AG04450 (cell line): ENCODE measurements at places on chromosomes 2 and 18. TPM values are rescaled to one million over a fixed set of nuclear protein-coding genes. Genes with fewer than 3 reads are reported as not detected.

GRCh38 chr2:207710814-207711740, at the start of gene CCNYL1:
TSS of gene CCNYL1 (plus strand) at chr2:207711640. CDS start at chr2:207711897, 257 bp downstream.
- DNase-seq = peak; percentile 98

DNA sequence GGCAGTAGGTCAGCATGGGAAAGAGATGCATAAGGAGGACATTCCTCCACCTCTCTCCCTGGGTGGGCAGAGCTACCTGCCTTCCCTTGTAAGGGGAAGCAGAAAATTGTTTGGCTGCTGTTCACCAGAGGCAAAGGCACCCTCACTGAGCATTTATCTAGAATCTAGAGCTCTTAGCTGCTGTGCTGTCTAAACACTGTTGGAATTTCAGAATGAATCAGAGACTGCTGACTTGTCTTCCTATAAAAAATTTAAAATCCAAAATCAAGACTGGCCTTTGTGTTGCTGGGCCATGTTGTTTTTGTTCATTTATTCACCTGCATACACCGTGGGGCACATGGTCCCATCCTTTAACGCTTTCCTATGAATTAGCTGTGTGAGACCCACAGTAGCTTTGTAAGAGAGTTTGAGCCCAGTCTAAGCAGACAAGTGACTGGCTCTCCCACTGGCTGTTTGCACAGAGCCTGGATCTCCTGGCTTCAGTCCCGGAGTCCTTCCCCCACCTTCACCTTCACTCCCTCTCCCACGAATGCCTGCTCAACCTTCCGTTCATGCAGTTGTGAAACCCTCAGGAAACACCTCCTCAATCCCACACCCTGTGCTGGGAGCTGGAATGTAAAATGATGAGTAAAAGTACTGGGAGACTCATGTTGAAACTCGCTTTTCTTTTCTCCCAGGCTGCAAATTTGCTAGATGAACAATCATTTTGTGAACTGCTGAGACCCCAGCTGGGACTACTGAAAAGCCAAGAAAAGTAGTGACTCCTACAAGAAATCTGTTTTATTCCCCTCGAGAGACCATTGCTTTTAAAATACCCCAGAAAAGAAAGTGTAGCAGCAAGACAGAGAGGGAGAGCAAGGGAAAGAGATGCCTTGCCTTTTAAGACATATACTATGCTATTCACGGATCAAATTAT, 76.2 kb downstream of the FAM168B start:
- no peak for DNase-seq

DNPEP gene
- polyA plus RNA-seq = 41.5 and 71.2 TPM in 2 replicates

GRCh38 chr2:1598800-1599199, 145.5 kb downstream of the PXDN start:
- no peak for DNase-seq

- DNase-seq = no peak
Measured at GRCh38 chr2:236351966-236352525, 87.8 kb upstream of the ASB18 start.

- DNase-seq = no peak
Measured at GRCh38 chr2:205020673-205021072, 475.4 kb downstream of the PARD3B start.

DNA sequence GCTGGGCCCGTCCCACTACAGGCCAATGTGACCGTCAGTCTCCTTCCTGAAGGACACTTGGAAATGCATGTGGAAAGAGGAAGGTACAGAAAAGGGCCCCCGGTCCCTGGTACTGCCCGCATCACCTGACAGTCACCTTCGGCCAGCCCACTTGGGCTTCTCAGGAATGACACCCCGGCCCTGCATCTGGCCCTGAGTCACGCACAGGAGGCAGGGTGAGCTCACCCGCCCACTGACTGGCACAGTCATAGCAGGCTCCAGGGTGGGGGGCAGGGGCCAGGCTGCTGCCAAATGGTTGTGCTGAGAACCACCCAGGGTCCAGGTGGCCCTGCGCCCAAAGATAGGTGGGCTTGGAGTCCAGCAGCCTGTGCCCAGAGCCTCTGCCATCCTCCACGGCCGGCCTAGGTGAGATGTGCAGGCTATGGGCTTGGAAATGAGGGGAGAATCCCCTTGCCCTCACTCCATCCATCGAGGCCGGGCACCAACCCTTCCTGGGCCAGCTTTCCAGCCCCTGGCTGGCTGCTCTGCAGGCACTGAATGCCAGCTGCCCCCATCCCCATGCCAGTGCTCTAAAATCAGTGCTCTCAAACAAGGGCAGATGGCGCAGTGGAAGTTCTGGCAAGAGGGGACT, 14.1 kb downstream of the EMX1 start:
- DNase-seq = peak; percentile 6

FOXD4L1 gene
- polyA plus RNA-seq = 0.02 TPM in 1 of 2 replicates, not detected in the other

GRCh38 chr18:49613641-49614151, 51.8 kb downstream of the LIPG start:
- no peak for DNase-seq

DNA sequence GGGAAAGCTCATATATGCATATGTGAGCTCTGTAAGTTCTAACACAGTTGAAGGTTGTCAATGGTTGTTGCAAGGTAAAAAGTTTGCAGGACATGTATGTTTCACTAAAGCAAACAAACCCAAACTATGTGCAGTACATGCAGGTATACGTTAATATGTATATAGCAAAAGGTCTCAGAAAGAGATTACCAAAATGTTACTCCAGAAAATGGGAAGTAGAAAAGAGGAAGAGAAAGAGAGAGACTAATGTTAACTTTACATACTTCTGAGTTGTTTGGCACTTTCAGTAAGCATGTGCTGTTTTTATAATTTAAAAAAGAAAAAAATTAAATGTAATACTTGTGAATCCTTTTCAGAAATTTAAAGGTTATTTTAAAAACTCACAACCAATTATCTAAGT, 32.8 kb upstream of the PEX13 start:
- DNase-seq = no peak

DNA sequence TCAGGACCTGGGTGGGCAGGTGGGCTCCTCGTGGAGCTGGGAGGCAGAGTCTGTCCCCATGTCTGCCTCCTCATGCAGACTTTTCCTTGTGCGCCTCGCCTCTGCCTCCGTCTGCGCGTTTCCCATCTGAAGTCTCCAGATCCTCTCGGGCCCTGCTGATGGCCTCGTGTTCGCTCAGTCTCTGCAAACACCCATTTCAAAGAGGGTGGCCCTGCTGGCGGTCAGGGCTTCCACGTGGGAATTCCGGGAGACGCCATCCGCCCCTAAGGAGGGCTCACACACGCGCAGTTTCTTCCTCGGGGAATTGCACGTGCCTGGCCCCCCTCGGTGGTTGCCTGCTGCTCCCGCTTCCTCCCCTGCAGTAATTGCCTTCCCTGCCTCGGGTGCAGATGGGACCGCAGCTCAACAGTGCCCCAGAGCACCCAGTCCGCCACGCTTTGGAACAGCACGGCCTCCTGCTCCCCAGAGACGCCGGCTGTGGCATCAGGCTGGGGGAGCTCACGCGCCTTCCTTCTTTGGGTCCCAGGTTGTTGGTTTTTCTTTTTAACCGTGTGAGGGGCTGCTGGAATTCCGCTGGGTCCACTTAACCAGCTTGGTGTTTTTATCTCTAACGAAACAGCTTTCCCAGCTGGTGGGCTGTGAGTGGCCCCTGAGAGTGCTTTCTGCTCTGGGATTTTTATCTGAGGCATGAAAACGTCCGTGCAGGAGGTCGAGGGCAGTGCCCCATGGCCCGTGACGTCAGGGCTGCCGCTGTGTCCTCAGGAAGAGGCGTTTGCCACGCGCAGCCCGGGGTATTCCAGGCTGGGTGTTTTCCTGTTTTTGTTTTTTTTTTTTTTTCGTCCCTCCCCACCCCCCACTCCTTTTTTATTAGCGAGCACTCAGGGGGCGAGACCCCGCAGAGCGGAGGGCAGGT, 16.1 kb downstream of the NFATC1 start:
- DNase-seq = no peak

SPP2 gene
- polyA plus RNA-seq = not detected in 2 replicates

GRCh38 chr18:31619291-31619690, 27.6 kb downstream of the TTR start:
- no peak for DNase-seq

- no peak for DNase-seq
Measured at GRCh38 chr2:47078541-47079482, 76.3 kb downstream of the STPG4 start.

ARHGAP28 gene
- polyA plus RNA-seq = 30.6 and 38.2 TPM in 2 replicates

LAMA3 gene
- 0.20 and 0.32 TPM in 2 replicates for polyA plus RNA-seq

- DNase-seq = no peak
Measured at GRCh38 chr2:221610675-221611074, 38.6 kb upstream of the EPHA4 start.

DNA sequence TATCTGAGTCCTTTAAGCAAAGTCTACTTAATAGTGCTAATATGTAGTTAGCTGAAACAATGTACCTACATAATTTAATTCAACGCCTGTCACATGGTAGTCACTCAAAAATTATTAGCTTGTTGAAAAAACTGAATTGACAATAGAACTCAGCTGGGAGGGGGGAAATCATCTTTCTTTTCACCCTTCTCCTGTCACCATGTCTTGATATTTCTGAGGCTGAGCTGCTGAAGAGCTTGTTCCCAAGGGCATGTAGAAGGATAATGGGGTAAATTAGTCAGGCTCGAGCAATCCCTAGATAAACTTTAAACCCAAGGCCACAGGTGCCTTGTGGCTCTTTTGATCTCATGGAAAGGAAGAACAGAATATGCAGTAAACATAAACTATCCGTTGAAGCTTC, 339.6 kb upstream of the LRATD1 start:
- DNase-seq = no peak

KCNG2 gene
- polyA plus RNA-seq = 0.38 and 0.57 TPM in 2 replicates

GRCh38 chr18:43627848-43628530, 350.7 kb upstream of the SYT4 start:
- DNase-seq = no peak

TBC1D8 gene
- polyA plus RNA-seq = 2.3 and 2.5 TPM in 2 replicates

KLHL29 gene
- 3.6 and 4.9 TPM in 2 replicates for polyA plus RNA-seq

GRCh38 chr18:2201036-2201600, 370.2 kb downstream of the METTL4 start:
- no peak for DNase-seq

- no peak for DNase-seq
Measured at GRCh38 chr2:236016496-236016895, 151.7 kb downstream of the GBX2 start.

FSHR gene
- polyA plus RNA-seq = not detected in 2 replicates

TBR1 gene
- not detected in 2 replicates for polyA plus RNA-seq

GRCh38 chr18:11104307-11104706, 45.1 kb downstream of the PIEZO2 start:
- DNase-seq = no peak

VIL1 gene
- 0.06 TPM in 1 of 2 replicates, not detected in the other for polyA plus RNA-seq

GRCh38 chr2:96868555-96869280, 1.2 kb downstream of the SEMA4C start:
- DNase-seq = peak; percentile 83

GRCh38 chr2:148699830-148700229, 55.3 kb downstream of the EPC2 start:
- DNase-seq = no peak

POTEJ gene
- polyA plus RNA-seq = not detected in 2 replicates

GRCh38 chr18:35331367-35332087, 12.7 kb downstream of the ZNF24 start:
- DNase-seq = no peak

DNA sequence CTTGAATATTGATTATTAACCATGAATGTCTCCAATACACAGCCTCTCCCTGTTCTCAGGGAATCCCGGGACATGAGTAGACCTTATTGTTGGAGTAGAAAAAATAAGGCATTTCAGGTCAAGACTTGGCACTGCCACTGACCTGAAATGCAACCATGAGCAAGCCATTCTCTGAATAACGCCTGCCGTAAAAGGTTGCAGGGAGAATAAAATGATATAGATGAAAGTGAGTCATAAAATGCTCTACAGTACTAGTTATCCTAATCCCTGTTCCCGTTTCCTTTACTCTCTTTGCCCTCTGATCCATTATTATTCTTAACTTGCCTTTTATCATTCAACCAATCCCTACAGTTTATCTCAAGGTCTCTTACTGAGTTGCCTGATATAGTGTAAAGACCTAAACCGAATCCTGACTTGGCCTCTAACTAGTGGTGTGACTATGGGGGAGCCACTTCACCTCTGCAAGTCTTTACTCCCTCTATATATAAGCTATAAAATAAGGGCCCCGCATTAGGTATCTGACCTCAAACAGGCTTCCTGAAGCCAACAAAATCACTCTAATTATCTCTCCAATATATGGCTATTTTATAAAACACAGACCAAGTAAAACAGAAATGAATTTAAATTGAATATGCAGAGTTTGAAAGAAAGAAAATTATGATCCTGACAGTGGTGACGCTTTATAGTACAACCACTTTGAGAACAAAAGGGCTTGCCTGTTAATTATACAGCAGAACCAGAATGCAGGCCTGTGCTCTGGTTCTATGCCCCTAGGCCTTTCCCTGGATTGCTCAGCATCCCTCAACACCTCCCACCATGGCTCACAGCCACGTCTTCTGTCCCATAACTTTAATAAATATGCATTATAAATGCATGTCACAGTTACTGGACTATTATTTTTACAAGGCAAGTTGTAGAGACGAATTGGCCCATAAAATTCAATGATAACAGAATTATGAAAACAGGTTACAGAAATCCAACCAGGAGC, 183.1 kb downstream of the STK39 start:
- no peak for DNase-seq

CRYBA2 gene
- polyA plus RNA-seq = 0.19 TPM in 1 of 2 replicates, not detected in the other

- DNase-seq = no peak
Measured at GRCh38 chr2:3149441-3150217, 228.0 kb downstream of the EIPR1 start.

SERPINB13 gene
- not detected in 2 replicates for polyA plus RNA-seq

DNA sequence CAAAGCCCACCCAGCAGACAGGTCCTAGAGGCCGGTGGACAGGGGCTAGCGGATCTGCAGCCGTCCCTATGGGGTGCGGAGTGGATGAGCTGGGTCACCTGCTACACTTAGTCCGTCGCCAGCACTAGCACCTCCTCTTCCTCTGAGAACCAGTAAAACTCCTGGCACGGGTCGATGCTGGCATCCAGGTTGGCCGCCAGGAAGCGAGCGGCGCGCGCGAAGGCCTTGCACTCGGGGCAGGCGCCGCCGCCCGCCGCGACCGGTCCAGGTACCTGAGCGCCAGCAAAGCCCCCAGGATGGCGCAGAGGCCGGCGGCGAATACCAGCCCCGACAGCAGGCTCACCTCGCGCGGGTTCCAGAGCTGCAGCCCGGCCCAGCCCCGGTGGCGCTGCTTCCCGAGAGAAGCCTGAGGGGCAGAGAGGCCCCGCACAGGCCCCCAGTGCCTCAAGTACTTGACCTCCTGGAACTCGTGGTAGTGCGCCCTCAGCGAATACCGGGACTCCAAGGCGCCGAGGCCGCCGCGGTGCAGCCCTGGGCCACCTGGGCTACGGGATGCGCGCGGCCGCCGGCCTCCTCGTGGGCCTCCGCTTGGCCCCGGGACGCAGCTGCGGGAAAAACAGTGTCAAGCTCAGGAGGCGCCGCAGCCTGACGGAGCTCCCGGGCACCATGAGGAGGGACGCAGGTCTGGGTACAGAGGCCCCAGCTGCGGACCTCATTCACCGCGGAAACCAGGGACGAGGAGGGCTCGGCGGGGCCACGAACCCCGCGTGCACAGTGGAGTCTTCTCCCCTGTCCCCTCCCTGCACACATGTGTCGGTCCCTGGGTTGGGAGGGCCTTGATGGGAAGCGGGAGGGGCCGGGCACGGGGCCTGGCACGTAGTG, 27.5 kb upstream of the ALPP start:
- DNase-seq = no peak

PTH2R gene
- polyA plus RNA-seq = not detected in 2 replicates

SPC25 gene
- 2.6 and 4.2 TPM in 2 replicates for polyA plus RNA-seq

SLC11A1 gene
- polyA plus RNA-seq = 0.04 TPM in 1 of 2 replicates, not detected in the other
